Choroid plexus epithelial cell (primary cell): ENCODE measurements at places on chromosomes 6 and 20.

- no peak for DNase-seq
Observed at GRCh38 chr6:39899554-39900295, 34.5 kb downstream of the MOCS1 start.

DNA sequence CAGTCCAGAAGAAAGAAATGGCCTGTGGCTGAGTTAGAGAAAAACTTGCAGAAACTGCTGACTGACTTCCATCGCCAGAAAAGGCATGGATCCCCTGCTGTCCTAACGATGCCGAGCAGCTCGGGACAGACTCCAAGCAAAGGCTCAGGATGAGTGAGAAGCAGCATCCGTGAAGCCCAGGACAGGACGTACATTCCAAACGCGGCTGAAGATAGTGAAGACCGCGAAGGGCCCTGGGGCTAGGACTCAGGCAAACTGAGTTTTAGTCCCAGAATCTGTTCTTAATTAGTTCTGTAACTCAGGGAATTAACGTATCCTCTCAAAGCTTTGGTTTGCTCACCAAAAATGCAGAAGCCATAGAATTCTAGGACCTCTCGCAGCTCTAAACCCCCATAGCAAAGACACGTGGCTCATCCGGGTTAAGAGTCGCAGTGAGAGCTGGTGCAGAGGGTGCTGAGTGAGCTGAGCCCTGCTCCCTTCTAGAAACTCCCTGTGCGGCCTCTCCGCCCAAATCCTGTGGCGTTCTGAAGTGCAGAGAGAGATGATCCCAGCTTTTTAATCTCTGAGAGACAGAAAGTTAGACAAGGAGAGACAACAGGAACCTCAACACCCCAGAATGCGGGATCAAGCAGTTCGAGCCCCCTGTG, 132.9 kb upstream of the THBS2 start:
- DNase-seq: peak; percentile 75

DNA sequence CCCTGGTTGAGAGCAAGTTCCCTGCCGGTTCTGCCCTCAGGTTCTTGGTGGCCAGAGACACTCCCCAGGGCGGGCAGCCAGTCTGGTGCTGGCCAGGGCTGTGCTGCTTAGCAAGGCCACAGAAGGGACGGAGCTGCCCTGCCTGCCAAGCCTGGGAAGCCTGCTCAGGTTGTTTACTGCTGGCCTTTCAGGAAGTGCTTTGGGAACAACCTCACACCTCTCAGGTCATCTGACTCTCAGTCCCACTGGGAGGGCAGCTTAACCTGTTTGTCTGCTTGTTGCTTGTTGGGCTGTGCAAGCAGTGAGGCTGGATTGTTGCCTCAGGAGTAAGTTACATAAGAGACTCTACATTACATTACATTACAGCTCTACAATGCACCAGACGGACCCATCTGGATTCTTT, 75.8 kb upstream of the AFDN start:
- no peak for DNase-seq

DNA sequence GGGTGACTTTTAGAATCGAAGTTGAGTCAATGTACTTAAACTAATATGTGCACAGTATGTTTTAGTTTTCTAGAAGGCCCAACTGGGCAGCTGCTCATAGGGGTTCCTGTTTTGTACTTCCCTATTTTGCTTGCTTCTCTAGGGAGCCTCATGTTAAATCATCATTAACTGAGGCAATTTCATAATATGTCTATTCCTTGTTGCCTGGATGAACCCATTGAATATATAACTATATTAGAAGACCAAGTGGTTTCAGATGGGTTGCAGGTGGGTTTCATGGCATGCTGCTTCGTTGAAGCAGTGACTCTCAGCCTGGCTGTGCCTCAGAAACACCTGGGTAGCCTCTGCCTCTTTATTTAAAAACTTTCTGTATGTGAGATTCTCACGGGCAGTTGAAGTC, 22.2 kb downstream of the CARMIL1 start:
- DNase-seq: no peak

- no peak for DNase-seq
Observed at GRCh38 chr6:32867022-32867477, 13.1 kb downstream of the PSMB9 start.

DNA sequence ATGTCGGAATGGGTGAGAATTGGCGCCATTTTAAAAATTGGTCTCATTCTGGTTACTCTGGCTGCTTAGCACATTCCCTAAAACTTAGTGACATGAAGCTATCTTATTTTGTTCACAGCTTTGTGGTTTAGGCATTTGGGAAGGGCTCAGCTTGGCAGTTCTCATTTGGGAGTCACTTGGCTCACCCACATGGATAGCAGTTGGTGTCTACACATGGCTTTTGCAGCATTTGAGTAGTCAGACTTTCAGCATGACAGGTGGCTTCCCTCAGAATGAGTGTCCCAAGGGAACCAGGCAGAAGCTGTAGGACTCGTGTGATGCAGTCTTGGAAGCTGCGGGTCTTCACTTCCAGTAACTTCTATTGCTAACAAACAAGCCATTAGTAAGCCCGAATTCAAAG, 64.6 kb downstream of the UST start:
- DNase-seq: no peak

DNA sequence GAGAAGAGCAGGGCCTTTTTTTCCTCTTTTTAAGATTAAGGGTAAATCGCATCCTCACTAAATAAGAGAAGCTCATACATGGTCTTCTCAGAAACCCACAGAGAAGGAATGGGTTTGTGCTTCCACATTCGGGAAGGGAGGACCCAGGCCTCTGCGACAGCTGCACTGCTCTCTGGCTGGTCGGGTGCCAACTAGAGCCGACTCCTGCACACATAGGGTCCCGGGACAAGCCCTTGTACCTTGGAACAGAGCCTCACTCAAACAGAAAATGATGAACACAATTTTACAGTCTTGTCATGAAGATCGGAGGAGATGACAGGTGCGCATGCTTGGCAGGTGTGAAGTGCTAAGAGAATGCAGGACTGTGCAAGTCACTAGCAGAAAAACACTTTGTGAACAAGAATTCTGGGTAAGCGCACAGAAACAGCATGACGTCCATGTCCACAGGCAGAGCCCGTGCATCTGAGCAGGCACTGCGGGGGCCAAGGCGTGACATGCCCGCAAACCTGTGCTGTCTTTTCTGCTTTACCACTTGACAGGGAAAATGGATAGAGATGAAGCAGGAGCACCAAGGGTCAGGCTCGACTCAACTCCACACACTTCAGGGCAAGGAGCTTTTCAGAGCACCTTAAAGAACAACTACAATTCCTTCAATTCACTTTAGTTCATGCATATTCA, 101.0 kb upstream of the MPC1 start:
- no peak for DNase-seq

GRCh38 chr6:161418463-161418945, 144.6 kb upstream of the AGPAT4 start:
- peak; percentile 97 for DNase-seq

DNA sequence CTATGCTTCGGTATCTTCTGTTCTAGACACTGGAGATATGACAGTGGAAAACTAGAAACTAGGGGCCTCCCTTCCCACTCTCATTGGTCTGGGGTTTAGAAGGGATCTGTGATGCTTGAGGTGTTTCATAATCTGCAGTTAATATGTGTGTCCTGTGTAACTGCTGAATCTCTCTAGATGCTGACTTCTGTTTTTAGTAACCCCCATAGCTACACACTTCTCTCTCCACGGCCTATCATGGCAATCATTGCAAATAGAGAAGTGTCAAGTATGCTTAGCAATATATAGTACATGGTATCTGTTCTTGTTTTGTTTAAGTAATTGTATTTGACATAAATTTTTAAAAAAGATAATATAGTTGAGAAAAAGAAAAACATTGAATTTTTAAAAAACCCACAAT, 394.6 kb upstream of the MMS22L start:
- DNase-seq: no peak

GRCh38 chr6:154738551-154738961, 5.3 kb downstream of the SCAF8 start:
- peak; percentile 49 for DNase-seq

DNA sequence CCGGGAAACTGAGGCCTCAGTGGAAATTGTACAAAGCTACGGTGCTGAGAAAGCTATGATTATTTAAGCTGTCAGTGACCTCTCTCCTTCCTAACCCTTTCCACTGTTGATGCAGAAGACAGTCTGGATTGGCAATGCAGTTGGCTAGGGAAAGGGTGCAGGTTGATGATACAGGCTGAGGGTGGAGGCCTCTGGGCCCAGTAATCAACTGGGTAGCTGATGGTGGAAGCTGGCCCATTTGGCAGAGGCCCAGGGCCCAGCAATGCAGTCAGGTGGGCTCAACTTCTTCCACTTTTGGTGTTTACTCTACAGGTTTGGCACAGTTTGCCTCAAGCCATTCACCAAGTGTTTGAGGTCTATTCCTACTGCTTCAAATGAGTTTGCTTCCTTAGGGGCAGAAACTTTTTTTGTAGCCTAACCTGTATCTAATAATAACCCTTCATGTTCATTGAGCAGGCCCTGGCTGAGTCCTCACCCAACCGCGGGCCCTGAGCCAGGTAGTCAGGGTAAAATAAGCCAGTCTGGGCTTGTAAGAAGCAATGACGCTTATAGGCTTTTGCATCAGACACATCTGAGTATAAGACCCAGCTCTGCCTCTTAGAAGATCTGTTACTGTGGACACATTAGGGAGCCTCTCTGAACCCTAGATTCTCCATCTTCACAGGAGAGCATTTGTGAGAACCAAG, 12.1 kb downstream of the BCL2L1 start:
- DNase-seq: no peak

- DNase-seq: no peak
Observed at GRCh38 chr6:160036790-160037206, 67.9 kb downstream of the IGF2R start.

DNA sequence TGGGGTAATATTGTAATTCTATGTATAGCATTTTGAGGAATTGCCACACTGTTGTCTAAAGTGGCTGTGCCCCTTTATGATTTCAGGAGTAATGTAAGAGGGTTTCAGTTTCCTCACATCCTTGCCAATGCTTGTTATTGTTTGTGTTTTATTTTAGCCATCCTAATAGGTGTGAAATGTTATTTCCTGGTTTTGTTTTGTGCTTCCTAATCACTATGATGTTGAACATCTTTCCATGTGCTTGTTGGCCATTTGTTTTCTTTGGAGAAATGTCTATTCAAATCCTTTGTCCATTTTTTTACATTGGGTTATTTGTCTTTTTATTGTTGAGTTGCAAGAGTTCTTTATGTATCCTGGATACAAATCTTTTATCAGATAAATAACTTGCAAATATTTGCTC, 97.3 kb upstream of the MLIP start:
- DNase-seq: no peak

- DNase-seq: no peak
Observed at GRCh38 chr6:34384321-34385153, 7.9 kb downstream of the NUDT3 start.

DNA sequence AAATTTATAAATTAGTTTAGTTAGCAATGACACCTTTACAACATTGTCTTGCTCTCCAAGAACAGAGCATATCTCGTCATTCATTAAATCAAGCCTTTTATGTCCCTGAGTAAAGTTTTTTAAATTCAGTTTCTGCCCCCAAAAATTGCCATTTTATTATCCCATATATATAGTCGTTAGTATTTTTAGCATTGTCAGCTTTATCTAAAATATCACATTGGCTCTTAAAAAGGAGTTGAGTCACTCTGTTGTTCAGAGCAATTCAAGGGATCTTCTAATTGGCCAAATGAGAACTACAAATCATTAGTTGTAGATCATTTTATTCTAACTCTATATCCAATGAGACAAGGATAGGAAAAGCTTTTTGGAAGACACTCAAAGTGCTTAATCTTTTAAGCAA, 127.1 kb downstream of the COL9A1 start:
- DNase-seq: no peak

DNA sequence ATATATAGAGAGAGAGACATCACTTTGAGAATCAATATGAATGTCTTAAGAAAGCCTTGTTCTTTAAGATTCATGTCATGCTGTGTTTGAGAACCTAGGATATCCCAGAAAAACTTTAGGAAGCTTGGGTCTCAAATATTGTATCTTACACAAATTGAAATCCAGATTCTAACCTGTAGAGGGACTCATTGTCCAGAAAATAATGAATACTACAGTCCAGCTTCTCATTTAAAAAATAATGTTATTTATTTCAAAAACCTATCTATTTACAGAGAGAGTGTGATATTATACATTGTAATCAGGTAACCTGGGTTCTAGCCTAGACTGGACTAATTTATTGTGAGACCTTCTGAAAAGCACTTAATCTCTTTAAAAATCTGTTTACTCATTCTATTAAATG, 4.2 kb downstream of the RFX6 start:
- peak; percentile 26 for DNase-seq

GRCh38 chr6:136118787-136119186, 131.3 kb downstream of the MTFR2 start:
- no peak for DNase-seq

GRCh38 chr6:77492530-77492929, 29.2 kb upstream of the HTR1B start:
- DNase-seq: no peak

DNA sequence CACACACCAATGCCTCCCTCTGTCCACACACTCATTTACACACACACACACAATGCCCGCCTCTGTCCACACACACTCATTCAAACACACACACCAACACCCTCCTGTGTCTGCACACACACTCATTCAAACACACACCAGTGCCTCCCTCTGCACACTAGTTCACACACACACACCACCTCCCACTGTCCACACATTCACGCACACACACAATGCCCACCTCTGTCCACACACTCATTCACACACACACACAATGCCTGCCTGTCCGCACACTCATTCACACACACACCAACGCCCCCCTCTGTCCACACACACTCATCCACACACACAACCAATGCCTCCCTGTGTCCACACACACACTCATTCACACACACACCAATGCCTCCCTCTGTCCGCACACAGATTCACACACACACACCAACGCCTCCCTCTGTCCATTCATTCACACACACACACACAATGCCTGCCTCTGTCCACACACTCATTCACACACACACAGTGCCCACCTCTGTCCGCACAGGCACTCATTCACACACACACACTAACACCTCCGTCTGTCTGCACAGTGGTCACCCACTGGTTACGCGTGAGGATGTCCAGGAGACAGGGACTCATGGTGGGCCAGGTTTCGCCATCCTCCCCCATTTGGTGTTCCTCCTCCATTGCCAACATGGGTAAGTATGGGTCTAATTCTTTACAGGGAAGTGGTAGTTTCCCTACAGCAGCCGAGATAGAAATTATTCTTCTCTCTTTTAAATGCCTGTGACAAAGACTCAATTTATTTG, 62.4 kb upstream of the THBS2 start:
- no peak for DNase-seq

DNA sequence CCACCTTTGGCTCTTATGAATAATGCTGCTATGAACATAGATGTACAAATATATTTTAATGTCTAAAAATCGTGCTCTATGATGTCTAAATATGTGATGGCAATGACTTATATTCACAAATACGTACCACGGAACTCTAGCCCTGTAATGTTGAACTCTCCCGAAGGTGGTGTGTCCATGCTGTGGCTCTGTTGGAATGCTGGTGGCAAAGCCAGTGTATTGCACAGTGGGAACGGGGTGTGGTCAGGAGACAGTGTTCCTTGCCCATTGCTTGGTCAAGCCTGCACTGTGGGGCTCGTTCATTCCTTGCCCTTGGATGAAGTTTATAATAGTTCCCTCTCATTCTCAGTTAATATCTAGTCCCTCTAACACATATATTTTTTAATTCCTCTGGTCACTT, 109.6 kb downstream of the MTHFD1L start:
- no peak for DNase-seq
